ENCODE measurements at places on chromosomes 7 and 10.

DNA sequence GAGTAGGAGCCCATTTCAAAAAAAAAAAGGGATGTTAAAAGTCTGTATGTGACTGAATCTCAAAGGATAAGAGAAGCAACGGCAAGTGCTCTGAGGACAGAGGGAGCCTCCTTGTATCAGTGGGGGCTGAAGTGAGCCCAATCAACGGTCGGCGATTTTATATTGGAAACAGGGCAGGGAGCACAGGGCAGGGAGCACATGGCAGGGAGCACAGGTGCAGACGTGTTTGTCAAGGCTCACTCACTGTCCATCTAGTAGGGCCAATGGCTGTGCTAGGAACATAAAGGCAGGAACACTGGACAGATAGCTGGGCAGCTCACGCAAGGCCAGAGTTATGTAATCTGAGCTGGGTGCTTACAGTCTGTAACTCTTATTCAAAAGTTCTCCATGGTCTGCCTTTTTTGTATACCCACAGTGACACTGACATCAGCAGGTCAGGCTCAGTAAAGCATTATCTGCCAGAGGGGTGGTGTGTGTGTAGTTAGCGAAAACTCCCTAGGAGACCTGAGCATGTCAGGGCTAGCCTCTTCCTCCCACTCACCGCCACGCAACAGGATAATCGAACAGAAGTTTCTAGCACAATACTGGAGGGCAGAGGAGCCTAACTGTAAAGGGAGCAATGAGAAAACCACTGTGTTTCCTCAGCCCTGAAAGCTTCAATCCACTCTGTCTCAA is 15.4 kb downstream of the AKR1B1 start:
- DNase-seq: no peak
- no peak overlapping the region for H3K4me3 ChIP-seq
- H3K27me3 ChIP-seq: no peaks in the 10 kb centered on the region

DNA sequence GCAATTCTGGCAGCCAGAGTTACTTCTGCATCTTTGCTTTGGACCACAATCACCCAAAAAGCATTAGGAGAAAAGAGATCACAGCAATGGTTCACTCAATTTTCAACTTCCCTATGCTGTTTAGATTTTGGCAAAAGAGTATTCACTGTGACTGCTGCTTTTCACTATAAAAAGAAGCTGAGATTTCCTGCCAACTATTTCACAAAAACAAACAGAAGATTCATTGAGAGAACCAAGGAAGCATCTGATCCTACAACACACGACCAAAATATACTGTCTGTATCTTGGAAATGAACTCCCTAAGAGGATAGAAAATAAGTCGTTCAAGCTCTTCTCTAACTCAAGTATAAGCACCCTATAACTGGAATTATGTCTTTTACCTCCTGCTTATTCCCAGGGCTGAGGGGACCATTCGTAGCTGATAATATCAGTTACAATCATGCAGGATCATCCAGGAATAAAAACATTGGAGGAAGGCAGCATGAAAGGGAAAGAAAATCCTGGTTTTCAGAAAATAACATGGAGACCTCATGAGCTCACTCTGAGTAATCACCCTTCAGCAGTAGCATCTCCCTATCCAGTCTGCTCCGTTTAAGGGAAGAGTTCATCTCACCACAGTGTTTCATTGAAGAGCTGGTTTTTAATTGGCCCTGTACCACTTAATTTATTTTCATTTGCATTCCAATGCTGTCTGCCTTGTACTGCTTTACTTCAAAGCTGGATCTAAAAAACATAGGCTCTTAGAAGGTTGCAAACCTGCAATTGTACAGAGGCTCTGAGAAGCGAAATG is 256.2 kb downstream of the PAXIP1 start:
- H3K36me3 ChIP-seq: no peaks in the 10 kb centered on the region
- no peak for DNase-seq
- H3K27ac ChIP-seq: no peak overlapping the region
- no peaks in the 10 kb centered on the region for H3K4me1 ChIP-seq
- H3K4me3 ChIP-seq: no peak overlapping the region
- H3K27me3 ChIP-seq: no peaks in the 10 kb centered on the region

GRCh38 chr7:149195180-149196150 is at the start of gene ZNF282:
Gene ZNF282, plus strand, starts transcription at chr7:149195546. Its CDS starts 44 bp downstream, at chr7:149195590.
- H3K27ac ChIP-seq: peak within 1 kb of the TSS; percentile 82
- peaks cover 18% of the 10 kb centered on the region for H3K36me3 ChIP-seq
- H3K4me3 ChIP-seq: peak within 1 kb of the TSS; percentile 54

- no peak overlapping the region for H3K4me3 ChIP-seq
- H3K27ac ChIP-seq: no peak overlapping the region
- DNase-seq: no peak
- H3K36me3 ChIP-seq: no peaks in the 10 kb centered on the region
Observed at GRCh38 chr10:96074776-96075175, 31.4 kb downstream of the CCNJ start.

DNA sequence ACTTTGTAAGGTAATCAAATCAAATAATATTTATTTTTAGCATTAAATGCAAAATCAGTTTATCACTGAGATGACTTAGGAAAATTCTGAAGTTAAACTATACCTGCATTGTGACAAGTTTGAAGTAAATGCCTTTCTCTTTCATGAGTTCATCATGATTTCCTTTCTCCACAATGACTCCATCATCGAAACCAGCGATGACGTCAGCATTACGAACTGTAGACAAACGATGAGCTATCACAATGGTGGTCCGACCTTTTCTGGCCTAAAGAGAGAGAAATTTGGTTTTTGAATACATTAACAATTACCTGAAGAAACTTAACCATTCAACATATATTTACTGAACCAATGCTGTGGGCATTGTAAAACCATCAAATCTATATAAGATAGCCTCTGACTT is 54.9 kb downstream of the ABCB1 start:
- no peak overlapping the region for H3K4me3 ChIP-seq
- DNase-seq: no peak
- H3K27ac ChIP-seq: no peak overlapping the region

GRCh38 chr7:22821702-22822485 is 755 bp downstream of the TOMM7 start:
- no peak for DNase-seq
- peak overlapping the region; percentile 99 for H3K4me3 ChIP-seq
- H3K36me3 ChIP-seq: peaks cover 5% of the 10 kb centered on the region
- peak overlapping the region; percentile 91 for H3K27ac ChIP-seq
- no peaks in the 10 kb centered on the region for H3K27me3 ChIP-seq
- peaks cover 8% of the 10 kb centered on the region for H3K4me1 ChIP-seq

DNA sequence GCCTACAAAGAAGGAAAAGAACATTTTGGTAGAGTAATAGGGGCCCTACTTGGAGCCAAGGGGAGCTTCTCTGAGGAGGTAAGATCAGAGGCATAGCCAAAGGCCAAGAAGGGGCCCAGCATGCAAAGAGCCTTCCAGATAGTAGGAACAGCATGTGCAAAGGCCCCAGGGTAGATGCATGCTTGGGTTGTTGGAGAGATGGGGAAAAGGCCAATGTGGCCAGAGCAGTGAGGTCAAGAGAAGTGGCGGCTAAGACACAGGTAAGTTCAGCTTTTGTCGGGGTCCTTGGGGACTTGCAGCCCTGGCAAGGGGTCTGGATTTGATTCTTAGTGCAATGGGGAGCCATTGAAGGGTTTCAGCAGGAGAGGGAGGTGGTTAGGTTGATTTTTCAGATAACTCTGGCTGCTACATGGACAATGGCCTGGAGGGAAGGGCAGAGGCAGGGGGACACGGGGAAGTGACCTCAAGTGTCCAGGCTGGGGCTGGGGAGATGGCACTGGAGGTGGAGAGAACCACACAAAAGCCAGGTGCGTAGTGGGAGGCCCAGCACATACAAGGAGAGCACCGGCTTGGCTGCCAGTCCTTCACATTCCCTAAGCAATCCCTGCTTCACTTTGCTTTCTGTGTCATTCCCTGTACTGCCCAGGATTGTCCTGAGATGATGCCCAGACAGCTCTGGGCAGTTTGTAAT is 16.5 kb downstream of the GRID1 start:
- H3K36me3 ChIP-seq: no peaks in the 10 kb centered on the region
- no peaks in the 10 kb centered on the region for H3K27me3 ChIP-seq
- H3K4me3 ChIP-seq: no peak overlapping the region
- no peak overlapping the region for H3K27ac ChIP-seq

DNA sequence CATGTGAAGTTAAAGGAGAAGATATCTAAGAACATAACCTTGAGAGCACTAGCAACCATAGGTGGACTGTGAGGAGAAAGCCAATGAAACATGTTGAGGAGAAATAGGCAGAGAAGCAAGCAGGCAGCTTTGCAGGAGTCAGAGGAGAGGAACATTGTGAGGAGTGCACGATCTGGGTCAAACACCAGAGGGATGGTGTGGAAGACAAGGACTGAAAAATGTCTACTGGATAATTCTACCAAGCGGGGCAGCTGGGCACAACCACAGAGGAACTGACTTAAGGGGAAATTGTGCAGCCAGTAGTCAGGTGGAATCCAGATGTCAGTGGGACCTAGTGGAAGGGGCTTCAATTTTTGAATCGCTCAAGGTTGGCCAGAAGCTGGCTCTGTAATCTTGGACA is 111.9 kb upstream of the LANCL2 start:
- H3K27ac ChIP-seq: no peak overlapping the region
- no peaks in the 10 kb centered on the region for H3K36me3 ChIP-seq
- DNase-seq: no peak
- peaks cover 15% of the 10 kb centered on the region for H3K4me1 ChIP-seq

GRCh38 chr7:78194611-78195010 is 396.0 kb downstream of the PHTF2 start:
- no peak overlapping the region for H3K27ac ChIP-seq
- no peaks in the 10 kb centered on the region for H3K36me3 ChIP-seq
- no peak for DNase-seq
- H3K4me1 ChIP-seq: no peaks in the 10 kb centered on the region

GRCh38 chr10:11425296-11425610 is 186.2 kb downstream of the USP6NL start:
- H3K4me3 ChIP-seq: no peak overlapping the region
- no peaks in the 10 kb centered on the region for H3K4me1 ChIP-seq
- no peak overlapping the region for H3K27ac ChIP-seq
- no peaks in the 10 kb centered on the region for H3K27me3 ChIP-seq
- no peak for DNase-seq

DNA sequence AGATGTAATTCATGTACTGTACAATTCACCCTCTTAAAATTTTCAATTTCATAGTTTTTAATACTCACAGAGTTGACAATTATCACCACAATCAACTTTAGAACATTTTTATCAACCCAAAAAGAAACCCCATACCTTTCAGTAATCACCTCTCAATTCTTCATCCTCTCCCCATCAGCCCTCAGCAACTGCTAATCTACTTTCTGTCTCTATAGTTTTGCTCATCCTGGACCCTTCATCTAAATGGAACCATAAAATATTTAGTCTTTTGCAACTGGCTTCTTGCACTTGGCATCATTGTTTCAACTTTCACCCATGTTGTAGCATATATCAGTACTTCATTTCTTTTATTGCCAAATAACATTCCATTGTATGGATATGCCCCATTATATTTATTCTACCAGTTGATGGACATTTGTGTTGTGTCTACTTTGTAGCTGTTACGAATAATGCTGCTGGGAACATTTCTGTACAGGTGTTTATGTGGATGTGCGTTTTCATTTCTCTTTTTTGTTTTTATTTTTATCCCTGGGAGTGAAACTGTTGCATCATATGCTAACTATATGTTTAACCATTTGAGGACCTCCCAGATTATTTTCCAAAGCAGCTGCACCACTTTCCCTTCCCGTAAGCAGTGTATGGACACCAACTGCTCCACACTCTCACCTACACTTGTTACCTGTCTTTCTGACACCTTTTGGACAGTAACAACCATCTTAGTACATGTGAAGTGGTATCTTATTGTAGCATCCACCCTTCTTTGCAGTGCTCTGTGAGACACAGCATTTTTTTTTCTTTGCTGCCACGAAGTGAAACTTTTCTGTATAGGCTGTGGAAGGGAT is 65.4 kb upstream of the APBB1IP start:
- H3K27me3 ChIP-seq: no peaks in the 10 kb centered on the region
- DNase-seq: no peak

GRCh38 chr7:2660359-2661095 is 27.5 kb upstream of the AMZ1 start:
- no peak overlapping the region for H3K4me3 ChIP-seq
- H3K36me3 ChIP-seq: peaks cover 17% of the 10 kb centered on the region
- H3K27me3 ChIP-seq: peaks cover 4% of the 10 kb centered on the region
- no peak overlapping the region for H3K27ac ChIP-seq
- DNase-seq: no peak

DNA sequence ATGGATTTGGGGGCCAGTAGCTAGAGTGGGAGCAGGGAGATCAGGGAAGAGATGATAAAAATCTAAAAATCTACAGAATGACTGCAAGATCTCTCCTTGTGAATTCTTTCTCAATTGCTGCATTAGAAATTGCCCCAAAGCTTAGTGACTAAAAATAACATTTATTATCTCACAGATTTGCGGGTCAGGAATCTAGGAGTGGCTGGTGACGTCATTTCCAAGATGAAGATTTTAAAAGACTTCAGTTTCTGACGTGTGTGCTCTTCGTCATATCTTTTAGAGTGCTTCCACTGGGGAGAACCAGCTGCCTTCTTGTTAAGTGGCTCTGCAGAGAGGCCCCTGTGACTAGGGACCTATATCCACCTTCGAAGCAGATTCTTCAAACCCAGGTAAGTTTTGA is 112.6 kb downstream of the DGKI start:
- H3K4me3 ChIP-seq: no peak overlapping the region
- no peaks in the 10 kb centered on the region for H3K36me3 ChIP-seq
- no peak for DNase-seq

DNA sequence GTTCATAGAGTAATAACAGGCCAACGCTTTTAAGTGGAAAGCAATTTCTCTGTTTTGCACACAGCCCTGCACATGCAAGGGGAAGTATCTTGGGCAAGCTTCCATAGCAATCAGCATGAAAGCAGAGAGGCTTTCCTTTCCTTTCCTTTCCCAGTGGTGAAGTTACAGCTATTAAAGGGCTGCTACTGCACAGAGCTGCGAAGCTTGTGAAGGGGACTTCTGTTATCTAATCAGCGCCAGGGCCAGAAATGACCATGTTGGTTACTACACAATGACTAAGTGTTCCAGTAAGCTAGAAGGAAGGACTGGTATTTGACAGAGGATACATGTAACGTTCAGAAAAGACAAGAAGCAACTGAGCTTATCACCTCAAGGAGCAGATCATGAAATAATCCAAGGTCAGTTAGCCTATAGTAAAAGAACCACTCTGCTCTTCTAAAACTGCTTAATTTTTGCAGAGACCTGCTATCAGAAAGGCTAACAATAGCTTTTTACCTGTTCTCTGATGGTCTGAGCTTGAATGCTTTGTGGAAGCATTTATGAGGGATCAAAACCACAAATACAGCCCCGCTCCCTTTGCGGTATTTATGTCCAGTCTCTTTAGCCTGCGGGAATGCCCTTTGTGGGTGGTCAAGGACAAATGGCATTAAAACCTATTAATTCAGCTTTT is 45.9 kb downstream of the SGMS1 start:
- peaks cover 10% of the 10 kb centered on the region for H3K4me1 ChIP-seq
- H3K27ac ChIP-seq: no peak overlapping the region
- H3K27me3 ChIP-seq: no peaks in the 10 kb centered on the region
- H3K4me3 ChIP-seq: no peak overlapping the region

GRCh38 chr7:70694434-70694970 is 437.4 kb upstream of the GALNT17 start:
- peak overlapping the region; percentile 78 for H3K27ac ChIP-seq
- DNase-seq: no peak
- H3K4me1 ChIP-seq: peaks cover 13% of the 10 kb centered on the region
- H3K36me3 ChIP-seq: no peaks in the 10 kb centered on the region

Measured in keratinocyte (primary cell).